ENCODE measurements at places on chromosomes 7 and 10.
A peak's percentile ranks its signal among the peaks of the same experiment; 100 is the strongest.

DNA sequence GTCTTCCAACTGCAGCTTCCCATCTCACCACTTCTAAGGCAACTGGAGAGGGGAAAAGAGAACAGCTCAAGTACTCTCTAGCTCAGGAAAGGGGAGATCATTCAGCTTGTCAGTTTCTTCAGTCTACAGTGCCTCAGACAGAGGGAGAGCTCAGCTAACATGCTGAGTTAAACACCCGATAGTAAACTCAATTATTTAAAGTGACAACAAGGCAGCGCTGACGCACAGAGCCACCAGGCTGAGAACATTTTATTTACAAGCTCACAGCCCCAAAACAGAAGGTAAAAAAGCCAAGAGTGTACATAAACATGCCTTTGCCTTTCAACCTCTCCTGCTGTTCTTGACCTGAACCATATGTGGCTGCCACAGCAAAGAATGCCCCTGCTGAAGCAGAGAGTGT, 10.1 kb upstream of the CUZD1 start:
- no peak for DNase-seq

DNA sequence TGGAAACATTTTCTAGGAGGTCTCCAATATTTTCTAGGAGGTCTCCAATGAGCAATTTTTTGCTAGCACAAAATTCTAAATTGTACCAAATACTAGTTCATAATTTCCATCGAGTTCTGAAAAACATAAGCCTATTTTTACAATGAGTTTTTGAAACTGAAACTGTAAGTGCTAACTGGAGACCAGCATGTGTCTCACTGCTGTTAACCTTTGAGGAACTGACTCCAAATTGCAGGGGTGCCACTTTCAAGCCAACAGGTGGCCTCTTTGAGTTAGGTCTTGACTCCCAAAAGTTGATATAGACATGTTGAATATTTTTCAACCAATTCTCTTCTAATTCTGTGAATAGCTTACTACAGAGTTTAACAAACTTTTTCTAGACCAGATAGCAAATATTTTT, 58.8 kb downstream of the CAV1 start:
- peak; percentile 68 for DNase-seq

GRCh38 chr7:27944643-27945042, 204.7 kb downstream of the TAX1BP1 start:
- no peak for DNase-seq

- DNase-seq, result no peak
These were observed 74.4 kb upstream of the PRLHR start for GRCh38 chr10:118669835-118670234.

- peak; percentile 86 for DNase-seq
These were observed 15.6 kb downstream of the SHH start for GRCh38 chr7:155796381-155797261.

DNA sequence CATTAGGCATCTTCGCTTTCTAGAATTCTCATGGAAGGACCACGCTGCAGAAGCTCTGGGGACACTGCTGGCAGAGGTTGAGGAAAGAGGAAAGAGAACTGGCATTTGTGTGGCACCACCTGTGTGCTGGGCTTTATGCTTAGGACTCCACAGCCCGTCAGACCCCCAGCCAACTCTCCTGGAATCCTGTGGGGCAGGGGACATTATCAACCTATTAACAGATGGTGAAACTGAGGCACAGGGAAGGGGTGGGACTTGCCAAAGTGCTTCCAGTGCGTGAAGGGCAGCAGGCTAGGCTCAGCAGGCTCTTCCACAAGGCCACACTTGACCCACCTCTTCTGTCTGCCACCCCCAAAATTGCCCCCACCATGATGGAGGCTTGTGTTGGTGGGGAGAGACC, 46.8 kb downstream of the ZCCHC24 start:
- no peak for DNase-seq

Measured in GM10248 (cell line).